ENCODE measurements at places on chromosomes 5 and 9.

GRCh38 chr5:83222906-83223305 lies 145.6 kb downstream of the XRCC4 start:
- DNase-seq: no peak

DNA sequence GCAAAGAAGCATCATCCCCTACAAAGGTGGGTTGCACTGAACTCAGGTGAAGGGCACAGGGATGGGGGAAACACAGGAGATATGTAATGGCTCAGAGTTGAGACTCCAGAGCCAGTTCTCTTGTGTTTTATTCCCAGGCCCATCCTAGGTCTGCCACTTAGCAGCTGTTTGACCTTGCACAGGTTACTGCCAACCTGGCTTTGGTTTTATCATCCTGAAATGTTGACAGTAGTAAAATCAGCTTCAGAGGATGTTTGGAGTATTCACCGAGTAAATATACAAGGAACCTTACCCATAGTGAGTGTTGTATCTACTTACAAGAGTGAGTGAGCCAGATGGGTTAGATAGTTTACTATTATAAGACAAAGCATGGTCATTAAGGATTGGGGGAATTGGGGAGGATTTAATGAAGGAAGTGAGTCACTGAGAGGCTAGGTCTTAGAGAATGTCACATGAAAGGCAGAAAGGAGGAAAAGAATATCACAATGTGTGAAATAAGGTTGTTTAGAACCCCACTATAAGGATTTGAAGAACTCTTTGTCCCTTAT lies 141.3 kb downstream of the MAN2A1 start:
- no peak for DNase-seq

DNA sequence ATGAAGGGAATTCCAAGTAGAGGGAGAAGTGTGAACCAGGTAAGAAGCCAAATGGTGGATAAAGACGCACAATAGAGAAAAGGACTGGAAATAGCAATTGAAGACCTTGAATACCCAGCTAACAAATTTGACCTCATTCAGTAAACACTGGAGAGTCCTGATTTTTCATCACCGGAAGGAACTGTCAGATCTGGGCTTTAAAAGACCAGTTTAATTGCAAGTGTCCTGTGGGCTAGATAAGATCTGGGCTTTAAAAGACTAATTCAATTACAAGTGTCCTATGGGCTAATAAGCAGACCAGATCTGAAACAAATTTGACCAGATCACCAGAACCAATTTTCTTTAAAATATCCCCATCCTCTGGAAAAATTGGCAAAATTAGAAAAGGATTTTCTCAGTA lies 380.0 kb downstream of the ACTL7B start:
- DNase-seq: no peak

GRCh38 chr5:150224483-150225027 lies 34.7 kb downstream of the SLC6A7 start:
- DNase-seq: no peak

- DNase-seq: no peak
Measured at GRCh38 chr9:137373611-137373980, 49.4 kb downstream of the EXD3 start.

GRCh38 chr9:127035948-127036347 lies 86.5 kb downstream of the ANGPTL2 start:
- no peak for DNase-seq

- DNase-seq: no peak
Measured at GRCh38 chr5:139181835-139182452, 16.2 kb downstream of the SIL1 start.

GRCh38 chr9:87783180-87783579 lies 57.3 kb downstream of the CTSL start:
- DNase-seq: no peak

- no peak for DNase-seq
Measured at GRCh38 chr5:36298552-36298951, 3.1 kb downstream of the RANBP3L start.

DNA sequence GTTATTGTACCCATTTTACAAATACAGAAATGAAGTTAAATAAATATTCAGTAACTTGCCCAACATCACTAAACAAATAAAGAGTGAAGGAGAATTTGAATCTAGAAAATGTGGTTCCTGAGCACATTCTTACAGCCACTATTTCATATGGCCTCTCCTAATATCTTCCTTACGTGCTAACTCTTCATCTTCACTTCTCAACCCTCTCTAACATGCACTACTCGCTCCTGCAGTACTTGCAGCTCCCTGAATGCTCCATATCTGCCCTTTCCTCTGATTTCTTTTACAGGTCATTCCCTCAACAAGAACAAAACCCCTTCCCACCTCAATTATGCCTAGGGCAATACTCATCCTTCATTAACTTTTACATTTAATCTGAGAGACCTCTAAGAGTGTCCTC lies 711.5 kb downstream of the CETN3 start:
- DNase-seq: no peak

DNA sequence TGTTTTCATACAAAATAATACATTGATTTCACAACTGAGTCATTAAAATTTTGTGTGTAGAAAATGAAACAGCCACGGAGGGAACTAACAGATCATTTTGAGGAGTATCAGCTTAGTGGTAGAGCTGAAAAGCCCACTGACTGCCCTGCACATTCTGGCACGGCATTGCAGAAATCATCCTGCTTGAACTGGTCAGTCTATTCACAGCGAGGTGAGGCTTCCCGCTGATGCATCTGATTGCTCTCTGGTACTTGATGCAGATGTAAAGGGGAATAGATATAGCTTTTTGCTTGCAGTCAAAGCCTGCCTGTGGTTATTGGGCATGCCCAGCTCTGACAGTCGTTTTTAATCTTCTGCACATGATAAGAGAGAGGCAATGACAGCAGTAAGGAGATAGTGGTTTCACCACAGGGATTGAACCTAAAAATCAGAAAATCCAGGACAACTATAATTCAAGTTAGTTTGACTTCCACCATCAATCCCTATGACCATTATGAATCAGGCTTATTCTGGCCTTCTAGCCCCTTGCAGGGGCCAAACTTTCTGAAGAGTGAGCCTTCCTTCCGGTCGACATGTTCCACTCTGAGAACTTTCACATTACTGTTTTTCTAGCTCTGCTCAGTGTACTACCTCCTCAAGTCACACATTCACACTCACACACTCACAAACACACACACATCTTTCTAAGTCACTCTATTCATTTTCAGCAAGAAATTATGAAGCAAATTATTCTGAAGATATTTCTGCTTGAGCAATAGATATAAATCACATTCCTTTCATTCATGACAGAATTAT lies 782.8 kb upstream of the NUDT12 start:
- DNase-seq: no peak

- no peak for DNase-seq
Measured at GRCh38 chr9:134988706-134989105, 71.0 kb upstream of the FCN1 start.

DNA sequence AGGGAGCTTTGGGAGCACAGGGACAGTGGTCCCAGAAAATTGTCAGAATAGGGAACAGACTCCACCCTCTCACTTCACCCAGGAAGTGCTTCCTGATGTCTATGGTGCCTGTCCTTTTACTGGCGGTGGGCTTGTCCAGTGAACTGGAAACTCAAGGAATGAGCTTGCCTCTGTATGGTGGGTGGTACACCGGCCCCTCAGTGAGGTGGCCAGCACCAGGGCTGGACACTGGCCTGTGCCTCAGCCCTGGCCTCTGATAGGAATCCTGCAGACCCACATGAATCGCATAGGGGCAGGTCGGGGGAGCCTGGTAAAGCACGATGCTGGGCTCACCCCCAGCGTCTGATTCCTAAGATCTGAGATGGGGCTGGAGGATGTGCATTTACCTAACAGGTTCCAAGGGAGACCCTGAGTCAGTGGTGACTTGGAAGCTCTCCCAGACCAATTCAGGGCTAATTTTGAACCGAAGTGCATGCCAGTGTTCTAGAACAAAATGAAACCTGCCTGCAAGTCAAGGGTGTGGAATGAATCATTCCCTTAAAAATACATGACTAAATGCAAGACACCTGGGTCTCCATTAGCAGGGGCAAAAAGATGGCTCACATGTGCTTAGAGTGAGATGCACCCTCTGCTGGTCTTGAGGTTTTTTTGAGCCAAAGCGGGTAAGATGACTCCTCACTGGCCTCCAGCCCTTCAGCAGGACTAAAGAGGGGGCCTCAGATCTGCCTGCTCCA lies 178.3 kb downstream of the HSPA4 start:
- no peak for DNase-seq

DNA sequence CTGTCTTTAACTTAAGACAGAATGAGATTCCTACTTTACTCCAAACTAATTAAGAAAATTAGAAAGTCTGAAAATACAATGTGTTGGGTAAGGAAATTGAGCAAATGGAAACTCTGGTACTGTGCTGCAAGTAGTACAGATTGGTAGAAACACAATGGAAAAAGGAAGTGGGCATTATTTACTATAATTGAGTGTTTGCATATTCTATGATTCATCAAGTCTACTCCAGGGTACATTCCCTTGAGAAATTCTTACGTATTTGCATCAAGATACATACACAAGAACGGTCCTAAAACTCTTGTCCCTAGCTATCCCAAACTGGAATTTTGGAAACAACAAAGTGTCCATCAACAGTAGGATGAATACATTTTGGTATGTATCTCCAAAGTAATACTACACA lies 123.5 kb upstream of the TARS1 start:
- DNase-seq: no peak

- no peak for DNase-seq
Measured at GRCh38 chr9:16119261-16120230, 566.7 kb downstream of the CCDC171 start.

DNA sequence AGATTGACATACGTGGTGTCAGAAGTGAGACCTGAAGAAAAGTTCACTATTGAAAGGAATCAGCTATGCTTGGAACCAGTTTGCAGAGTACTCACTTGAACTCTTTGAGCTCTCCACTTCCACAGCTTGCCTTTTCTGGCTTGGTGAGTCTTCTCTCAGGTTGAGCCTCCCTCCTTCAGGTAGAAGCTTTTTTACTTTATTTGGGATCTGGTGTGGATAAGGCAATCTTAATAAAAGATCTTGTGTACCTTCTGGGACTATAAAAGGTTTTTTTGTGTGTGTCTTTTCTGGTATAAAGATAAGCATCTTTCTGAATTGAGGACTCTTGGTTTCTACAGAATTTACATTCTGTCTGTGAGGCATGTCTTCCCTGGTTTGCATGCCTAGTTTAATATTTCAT lies 5.4 kb upstream of the CPLANE1 start:
- no peak for DNase-seq

DNA sequence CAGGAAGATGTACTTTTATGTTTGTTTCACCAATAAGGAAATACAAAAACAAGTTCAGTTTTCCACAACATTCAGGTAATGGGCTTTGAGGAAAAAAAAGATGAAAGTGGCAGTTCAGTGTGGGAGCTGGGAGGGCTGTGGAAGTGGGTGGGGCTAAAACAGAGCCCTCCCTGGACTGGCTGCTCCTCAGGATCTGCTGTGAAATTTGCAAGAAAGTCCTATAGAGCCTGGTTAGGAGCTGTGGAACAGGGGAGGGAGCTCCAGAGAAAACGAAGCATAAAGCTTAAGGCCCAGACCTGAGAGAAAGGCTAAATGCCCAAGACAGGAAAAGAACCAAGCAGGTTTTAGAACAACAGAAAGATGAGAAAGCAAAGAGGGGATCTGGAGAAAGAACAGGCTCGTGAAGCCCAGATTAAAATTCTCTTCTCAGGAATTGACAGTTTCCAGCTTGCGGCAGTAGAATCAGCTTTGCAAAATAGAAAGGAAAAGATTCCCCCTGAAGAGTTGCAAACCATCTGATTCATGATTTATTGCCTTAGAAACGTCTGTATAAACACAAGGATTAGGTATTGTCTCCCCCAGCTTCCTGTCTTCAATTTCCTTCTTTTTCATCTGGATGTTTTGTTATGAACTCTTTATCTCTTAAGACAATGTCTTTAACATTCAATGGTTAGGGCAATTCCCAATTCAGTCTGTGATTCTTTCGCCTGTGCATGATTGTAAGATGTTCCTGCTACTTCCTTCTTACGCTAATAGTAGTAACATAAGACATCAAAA lies 26.3 kb upstream of the CRHBP start:
- no peak for DNase-seq

GRCh38 chr5:61624553-61625136 lies 292.6 kb downstream of the ZSWIM6 start:
- DNase-seq: no peak

GRCh38 chr5:156534085-156534484 lies 207.1 kb downstream of the SGCD start:
- no peak for DNase-seq

GRCh38 chr9:18149471-18150011 lies 324.4 kb upstream of the ADAMTSL1 start:
- DNase-seq: no peak

GRCh38 chr9:109320331-109320741 lies 523 bp downstream of the EPB41L4B start:
- no peak for DNase-seq

DNA sequence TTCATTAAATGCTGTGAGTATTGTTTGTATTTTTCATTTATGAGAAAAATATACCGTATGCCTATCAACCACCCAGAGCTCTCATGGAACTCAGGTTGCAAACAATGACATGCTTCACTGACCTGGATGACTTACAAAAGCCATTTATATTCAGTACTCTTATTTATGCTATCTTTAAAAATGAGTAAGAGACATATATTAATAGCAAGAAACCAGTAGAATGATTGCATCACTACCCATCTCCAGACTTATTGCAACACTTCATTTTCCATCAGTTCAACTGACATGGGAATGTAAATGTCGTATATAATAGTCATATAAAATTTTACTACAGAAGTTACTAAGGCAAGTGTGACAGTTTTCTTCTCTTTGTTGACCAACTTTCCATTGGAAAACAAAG lies 69.1 kb downstream of the OTP start:
- no peak for DNase-seq

- DNase-seq: no peak
Measured at GRCh38 chr5:137615171-137615775, 116.1 kb upstream of the SPOCK1 start.

GRCh38 chr5:179497636-179498340 lies 52.6 kb upstream of the RUFY1 start:
- DNase-seq: no peak

DNA sequence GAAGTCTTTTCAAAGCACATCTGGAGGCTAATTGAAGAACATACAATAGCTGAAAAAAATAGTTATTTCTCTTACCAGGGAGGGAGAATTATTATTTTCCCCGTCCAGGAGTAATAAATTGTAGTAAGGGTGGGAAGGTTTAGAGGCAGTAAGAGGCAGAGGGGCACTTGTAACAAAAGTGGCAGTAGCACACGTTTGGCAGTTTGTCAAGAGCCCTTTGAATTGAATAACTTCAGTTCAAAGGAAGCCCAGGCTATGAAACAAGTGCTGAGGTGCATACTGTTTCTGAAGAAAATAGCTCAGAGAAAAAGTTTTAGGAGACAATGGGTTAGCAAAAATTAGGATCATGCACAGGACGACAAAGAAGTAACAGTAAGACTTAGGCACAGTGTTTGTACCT lies 451.3 kb downstream of the LRRC70 start:
- no peak for DNase-seq

- DNase-seq: no peak
Measured at GRCh38 chr9:81609782-81610739, 79.3 kb downstream of the TLE1 start.

GRCh38 chr9:128051932-128052709 lies 15.0 kb downstream of the NAIF1 start:
- DNase-seq: no peak
